Bone marrow (tissue), 2 donors: ENCODE measurements at places on chromosomes 5 and 9.

- DNase-seq, result no peak
These were observed 317.9 kb upstream of the MEF2C start for GRCh38 chr5:89200899-89201298.

DNA sequence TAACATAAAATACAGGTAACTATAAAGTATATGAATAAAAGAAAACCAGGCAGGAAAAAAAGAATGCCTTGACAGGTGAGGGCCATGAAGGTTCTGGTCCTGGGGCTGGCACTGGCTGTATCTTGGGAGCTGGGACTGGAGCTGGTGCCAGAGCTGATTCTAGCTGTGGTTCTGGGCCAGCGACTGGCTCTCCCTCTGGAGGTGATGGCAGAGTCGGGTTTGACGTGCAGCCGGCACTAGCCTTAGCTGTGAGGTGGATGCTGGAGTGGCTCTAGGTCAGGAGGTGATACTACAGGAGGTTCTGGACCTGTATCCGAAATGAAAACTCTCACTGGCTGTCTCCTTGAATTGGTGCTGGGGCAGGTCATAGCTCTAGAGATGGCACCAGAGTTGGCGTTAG is 22.3 kb downstream of the OBP2B start:
- no peak for DNase-seq

DNA sequence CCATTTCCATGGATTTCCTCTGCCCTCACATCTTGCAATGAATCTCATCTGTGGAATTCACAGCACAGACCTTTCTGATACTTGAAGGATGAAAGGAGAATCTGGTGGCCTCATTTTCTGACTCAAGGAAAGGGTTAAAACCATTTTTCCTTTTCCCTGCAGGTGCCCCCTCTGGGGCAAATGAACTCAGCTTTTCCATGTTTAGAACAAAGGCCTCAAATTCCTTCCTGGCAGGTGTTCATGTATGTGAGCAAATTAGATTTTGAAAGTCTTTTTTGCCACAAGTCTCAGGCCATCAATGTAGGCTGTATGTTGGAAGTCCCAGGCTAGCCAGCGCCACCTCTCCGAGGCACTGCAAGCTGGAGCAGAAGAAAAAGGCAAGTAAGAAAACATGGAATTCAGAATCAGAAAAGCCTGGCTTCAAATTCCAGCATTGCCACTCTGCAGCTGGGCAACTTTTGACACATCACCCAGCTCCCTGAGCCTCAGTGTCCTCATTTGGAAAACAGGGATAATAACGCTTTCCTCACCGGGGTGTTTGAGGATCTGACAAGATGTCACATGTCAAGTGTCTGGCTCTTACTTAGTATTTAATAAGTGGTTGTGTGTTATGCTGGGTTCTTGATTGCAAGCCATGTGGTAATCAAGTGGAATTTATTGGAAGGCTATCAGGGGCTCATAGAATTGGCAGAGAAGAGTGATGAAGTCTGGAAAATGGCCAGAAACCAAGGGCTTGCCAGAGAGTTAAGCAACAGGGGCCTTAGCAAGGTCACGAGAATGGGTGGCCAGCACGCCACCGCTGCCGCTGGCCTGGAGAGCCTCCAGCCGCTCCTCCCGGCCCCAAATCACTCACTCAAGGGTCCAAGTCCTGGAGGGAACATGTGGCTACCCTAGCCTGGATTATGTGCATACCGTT is 48.4 kb upstream of the SMIM23 start:
- DNase-seq, result no peak

DNA sequence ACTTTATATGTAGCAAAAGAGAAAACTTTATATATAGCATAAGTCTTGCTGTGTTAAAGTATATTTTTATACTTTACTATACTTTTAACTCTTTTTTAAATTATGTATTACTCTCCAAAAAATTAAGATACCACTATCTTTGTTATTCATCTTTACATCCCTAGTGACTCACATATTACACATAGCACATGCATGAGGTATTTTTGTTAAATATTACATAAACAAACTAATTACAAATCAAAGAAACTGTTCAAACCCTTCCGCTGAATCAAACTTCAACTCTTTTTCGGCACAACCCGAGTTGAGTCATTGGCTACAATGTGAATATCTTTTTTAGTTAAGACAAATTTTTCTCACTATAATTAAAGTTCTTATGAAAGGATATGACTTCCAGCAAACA is 32.1 kb downstream of the NADK2 start:
- no peak for DNase-seq

DNA sequence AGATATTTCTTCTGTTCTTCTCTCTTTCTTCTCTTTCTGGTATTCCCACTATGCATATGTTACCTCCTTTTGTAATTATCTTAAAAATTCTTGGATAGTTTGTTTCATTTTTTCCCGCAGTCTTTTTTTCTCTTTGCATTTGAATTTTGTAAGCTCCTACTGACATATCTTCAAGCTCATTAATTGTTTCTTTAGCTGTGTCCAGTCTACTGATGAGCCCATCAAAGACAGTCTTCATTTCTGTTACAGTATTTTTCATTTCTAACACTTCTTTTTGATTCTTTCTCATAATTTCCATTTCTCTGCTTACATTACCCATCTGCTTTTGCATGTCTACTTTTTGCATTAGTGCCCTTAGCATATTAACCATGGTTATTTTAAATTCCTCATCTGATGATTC is 44.7 kb upstream of the UNC5A start:
- no peak for DNase-seq

DNA sequence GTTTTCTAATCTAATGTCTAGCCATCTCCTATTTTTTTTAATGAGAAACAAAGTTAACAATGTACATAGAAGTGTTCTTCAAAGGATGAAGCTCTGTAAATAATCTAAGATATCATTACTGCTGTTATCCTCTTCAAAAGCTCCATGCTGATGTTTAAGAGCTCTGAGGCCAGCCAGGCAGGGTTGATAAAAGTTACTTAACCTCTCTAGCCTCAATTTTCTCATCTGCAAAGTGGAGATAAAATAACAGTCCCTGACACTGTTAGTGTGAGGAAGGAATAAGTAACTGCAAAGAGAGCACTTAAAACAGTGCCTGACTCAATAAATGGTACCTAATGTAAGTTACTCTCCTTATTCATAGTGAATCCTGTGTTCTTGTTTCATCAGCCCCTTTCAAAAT is 60.1 kb downstream of the LHFPL2 start:
- DNase-seq, result no peak

GRCh38 chr5:5726401-5726800 is 303.9 kb downstream of the ICE1 start:
- DNase-seq, result no peak

DNA sequence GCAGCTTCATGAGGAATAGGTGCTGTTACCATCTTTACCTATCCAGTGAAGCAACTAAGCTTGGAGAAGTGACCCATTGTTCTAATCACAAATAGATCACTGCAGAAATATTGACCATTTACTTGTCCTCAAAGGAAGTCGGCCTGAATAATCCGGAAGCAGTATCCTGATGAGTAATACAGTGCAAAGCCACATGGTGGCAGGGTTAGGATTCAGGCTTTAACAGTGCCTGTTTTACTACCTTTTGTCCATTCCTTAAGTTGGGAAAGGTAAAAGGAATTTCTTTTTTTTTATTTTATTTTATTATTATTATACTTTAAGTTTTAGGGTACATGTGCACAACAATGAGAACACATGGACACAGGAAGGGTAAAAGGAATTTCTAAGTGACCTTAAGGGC is 336.3 kb downstream of the KDM4C start:
- DNase-seq, result no peak

DNA sequence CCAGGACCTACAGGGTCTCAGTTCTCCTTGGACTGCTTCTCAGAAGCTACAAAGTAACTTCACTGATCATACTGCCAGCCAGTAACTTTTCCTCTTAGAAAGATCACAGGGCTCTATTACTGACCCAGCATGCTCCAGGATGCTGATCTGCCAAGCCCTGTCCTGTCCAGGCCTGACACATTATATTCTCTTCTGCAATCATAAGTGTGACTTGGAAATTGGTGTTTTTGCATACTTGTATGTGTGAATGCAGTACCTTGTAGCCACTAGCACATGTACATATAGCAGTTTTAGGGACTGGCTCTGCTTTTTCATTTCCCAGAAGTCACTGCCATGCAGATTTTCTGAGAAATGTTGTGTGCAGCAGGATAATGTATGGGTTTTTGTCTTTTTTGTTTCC is 40.1 kb upstream of the CCNH start:
- DNase-seq, result no peak

GRCh38 chr5:157963761-157964160 is 104.8 kb upstream of the CLINT1 start:
- DNase-seq, result no peak

DNA sequence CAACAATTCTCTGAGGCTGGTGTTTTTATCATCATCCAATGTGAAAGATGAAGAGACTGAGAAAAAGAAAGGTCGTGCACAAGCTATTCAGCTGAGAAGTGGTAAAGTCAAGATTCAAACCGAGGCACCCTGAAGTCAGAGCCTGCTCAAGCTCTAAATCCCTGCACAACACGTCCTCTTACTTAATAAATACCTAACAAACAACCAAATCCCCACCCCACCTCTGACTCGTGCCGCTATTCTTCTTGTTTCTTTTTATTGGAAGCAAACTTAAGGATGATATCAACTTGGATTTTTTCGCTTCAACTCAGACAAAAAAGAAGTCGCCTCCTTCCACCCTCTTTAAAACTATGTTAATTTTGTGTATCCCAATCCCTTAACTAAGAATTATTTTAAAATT is 140.2 kb downstream of the CEP120 start:
- no peak for DNase-seq

GRCh38 chr5:67234671-67235176 is 38.1 kb upstream of the CD180 start:
- peak; percentile 5 for DNase-seq

GRCh38 chr5:153718713-153719112 is 228.2 kb downstream of the GRIA1 start:
- no peak for DNase-seq

- no peak for DNase-seq
These were observed 32.9 kb upstream of the TRIO start for GRCh38 chr5:14110196-14110595.

DNA sequence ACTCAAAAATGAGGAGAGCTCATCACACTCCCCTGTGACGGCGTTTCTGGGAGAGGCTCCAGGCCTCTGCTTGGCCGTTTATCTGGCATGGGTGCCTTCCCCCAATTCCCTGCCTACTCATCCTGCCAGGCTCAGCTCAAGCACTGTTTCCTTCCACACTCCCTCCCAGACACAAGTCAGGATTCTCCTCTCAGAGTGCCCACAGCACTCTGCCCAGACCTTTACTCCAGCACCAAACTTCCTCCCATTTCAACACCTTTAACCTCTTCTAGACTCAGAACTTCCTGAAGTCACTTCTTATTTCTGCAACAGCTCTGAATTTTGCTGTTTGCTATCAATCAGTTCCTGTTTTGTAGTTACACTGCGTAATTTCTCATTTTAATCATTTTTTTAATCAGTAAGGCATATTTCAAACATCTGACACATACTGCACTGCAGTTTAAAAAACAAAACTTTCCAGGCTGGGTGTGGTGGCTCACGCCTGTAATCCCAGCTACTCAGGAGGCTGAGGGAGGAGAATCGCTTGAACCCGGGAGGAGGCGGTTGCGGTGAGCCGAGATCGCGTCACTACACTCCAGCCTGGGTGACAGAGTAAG is 16.0 kb downstream of the TRMO start:
- DNase-seq, result peak; percentile 63

GRCh38 chr5:1552521-1553255 is 28.9 kb upstream of the LPCAT1 start:
- no peak for DNase-seq

DNA sequence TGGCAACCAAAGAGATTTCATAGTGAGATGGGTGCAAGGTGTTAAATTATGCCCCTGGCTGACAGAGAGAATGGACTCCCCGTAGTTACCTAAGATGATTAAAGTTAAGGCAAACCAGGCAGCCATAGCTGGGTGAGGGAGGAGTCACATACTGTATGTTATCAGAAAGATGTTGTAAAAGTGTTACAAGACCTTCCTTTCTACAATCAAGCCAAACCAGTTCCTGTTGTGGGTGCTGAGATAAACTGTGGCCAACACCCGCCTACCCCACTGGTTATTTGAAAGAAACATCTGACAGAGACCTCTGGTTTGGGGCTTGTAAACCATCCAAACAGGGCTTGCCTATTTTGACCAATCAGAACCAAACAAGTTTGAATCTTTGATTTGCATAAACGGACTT is 684.7 kb upstream of the NUDT12 start:
- no peak for DNase-seq

DNA sequence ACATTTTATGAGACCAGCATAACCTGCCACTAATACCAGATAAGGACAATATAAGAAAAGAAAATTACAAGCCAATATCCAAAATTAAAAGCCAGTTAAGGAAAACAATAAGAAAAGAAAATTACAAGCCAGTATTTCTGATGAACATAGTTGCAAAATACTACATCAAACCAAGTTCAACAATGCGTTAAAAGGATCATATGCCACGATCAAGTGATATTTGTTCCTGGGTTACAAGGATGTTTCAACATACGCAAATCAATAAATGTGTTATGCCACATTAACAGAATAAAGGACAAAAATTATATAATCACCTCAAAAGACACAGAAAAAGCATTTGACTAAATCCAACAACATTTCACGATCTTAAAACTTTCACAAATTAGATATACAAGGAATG is 431.9 kb downstream of the ELAVL2 start:
- DNase-seq, result no peak

DNA sequence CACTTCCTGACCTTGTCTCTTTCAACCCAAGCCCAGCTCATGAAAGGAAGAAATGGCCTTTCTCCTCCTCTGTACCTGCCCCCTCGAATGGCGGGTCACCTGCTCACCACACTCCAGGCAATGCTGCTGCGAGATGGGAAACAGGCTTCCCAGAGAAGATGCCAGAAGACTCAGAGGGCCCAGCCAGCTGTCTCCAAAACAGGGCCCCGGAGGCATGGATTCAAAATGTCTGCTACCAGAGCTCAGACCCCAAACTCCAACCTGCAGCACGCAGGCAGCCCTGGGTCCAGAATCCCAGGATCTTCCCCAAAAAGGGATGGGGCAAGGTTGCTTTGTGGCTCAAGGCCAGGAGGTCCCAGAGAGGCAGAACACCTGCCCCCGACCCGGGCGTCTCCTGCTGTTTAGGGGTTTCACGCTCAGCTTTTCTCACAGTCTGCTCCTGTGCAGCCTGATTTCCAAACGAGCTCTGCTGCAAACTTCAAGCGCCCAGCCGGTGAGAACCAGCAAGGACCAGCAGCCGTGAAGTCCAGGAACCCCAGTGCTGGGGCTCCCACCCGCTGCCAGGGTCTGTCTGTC is 42.5 kb downstream of the VAV2 start:
- DNase-seq, result no peak
